ENCODE measurements at places on chromosomes 7 and 10.
A peak's percentile ranks its signal among the peaks of the same experiment; 100 is the strongest.

DNA sequence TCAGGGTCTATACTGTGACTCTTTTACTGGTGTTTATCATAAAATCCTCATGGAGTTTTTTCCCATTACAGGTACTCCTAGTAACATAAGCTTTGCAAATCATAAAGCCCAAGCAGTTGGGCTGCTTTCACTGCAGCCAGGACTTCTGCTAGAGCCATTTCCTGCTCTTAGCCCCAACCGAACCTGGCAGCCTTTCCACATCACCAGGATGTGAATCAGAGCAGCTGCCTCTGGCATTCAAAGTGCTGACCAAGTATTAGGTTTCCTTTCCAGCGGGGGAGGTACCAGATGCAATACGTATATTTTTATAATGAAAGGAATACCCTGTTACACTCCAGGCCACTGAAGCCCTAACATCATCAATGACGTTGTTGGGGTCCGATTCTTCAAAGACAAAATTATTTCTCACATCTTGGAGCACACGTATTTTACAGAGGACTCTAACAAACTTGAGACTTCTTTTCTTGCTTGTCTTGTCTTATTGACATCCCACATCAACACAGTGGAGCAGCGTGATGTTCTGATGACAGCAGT, 3.6 kb upstream of the HTR5A start:
- peak; percentile 92 for DNase-seq

GRCh38 chr10:22597138-22597537, 117.2 kb downstream of the PIP4K2A start:
- DNase-seq: no peak

GRCh38 chr7:123343611-123344010, 143.8 kb upstream of the SLC13A1 start:
- DNase-seq: no peak

GRCh38 chr7:1355568-1356340, 103.5 kb downstream of the MICALL2 start:
- no peak for DNase-seq

GRCh38 chr7:89680161-89680560, 474.1 kb upstream of the STEAP1 start:
- DNase-seq: no peak

DNA sequence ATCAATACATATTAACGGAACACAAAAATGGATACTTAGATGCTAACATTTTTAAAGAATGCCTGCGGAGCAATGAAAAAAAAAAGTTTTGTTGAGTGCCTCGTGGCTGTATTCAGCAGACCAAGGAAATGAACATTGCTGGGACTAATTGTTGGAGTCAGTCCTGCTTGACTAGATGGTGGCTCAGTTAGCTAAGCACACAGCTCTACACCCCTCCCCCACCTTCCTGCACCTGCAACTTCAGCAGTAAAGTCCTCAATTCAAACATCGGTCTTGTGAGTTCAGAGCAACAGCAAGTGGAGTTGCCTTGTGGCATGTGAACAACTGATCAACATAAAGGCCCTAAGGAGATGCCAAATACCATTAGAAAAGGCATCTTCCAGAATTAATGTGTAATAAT, 326.0 kb upstream of the NPSR1 start:
- no peak for DNase-seq

DNA sequence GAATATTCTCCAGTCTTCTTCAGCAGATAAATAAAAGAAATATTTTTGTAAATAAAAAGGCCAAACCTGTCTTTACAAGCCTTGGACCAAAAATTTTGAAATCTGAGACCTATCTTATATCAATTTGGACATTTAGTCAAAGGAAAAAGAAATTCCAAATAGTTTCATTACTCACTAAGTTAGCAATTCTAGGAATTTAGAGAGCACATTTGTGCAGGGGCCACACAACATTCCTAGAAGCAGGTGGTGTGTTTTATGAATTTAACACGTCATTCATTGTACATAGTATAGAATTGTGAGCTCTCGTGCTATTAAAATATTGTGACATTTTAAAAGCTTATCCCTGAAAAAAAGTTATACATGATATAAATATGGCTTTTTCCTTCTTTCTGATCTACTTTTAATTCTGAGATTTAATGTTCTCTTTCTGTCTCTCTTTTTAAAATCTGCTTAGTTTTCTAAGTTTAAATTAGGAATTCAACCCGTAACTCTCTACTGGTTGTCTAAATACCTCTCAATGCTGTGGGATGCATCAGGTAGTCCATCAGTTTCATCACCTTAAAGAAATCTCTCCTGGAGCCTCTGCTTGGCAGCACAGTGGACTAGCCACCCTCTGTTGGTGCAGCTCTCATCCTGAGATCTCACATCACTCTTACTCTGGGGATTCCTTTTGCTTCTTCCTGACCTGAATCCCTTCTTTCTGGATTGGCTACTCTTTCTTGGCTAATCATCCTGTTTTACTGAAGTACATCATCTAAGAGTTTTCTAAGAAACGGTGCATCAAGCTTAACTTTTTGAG, 124.5 kb downstream of the SEMA3E start:
- DNase-seq: peak; percentile 3

DNA sequence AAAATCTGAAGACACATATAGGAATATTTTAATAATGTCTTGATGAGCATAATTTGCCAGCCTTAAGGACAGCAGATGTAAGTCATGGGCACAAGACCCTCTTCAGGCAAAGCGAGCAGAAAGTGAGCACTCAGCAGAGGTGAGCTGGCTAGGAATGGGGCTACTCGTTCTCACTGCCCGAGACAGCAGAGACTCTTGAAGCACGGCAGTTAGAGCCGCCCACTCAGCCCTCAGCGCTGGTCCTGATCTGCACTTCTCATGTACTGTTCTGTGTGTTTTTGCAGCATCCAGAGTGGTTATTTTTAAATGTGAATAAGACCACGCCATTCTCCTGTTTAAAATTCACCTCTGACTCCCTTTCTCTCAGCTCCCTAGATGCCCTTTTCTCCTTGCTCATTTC, 65.3 kb downstream of the GFRA1 start:
- no peak for DNase-seq

DNA sequence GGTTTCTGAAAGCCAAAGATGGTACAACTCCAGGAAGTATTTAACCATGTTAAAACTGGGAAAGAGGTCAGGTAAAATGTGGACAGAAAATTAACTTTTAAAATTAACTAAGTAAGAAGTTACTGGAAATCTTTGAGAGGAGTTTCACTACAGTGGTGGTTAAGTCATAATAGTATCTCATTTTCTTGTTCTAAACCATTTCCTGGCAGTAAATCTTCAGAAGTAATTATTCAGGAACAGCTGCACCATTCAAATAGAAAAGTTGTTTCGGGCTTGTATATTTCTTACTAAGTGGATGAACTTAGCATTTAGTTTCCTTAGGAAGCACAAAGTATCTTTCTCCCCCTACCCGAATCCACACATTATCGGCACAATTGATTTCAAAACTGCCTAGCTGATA, 27.1 kb downstream of the COPG2 start:
- DNase-seq: no peak

DNA sequence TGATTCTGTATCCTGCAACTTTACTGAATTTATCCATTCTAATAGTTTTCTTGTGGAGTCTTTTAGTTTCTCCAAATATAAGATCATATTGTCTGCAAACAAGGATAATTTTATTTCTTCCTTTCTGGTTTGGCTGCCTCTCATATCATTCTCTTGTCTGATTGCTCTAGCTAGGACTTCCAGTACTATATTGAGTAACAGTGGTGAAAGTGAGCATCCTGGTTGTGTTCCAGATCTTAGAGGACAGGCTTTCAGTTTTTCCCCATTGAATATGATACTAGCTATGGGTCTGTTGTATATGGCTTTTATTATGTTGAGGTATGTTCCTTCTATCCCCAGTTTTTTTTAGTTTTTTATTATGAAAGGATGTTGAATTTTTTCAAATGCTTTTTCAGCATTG, 28.2 kb downstream of the KLHL7 start:
- DNase-seq: no peak

GRCh38 chr7:111985798-111986197, 220.4 kb downstream of the DOCK4 start:
- DNase-seq: no peak

GRCh38 chr7:99116144-99116543, 27.8 kb downstream of the SMURF1 start:
- no peak for DNase-seq

DNA sequence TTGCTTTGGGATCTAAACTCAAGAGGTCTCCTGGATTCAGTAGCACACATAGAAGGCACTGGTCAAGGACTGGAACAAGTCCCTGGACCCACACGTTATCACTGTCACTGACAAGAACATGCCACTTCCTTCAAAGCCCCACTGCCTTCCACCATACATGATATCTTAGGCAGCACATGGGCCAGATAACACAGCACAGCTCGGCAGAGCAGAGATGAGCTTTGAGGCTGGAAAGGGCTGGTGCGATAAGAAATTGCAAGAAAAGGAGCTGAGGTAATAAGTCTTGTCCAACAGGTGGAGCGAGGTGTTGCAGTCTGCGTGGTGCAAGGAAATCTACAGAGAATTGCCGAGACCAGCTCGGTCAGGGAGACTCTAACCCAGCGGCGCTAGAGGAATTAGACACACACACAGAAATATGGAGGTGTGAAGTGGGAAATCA, 139.8 kb upstream of the CDK13 start:
- DNase-seq: no peak

GRCh38 chr10:70714245-70714644, 41.9 kb downstream of the ADAMTS14 start:
- DNase-seq: no peak

Data from HT1080 (cell line).